Inflammatory macrophage treated with lipopolysaccharide for 4 hours (primary cell): ENCODE measurements at places on chromosomes 3 and 15.

DNA sequence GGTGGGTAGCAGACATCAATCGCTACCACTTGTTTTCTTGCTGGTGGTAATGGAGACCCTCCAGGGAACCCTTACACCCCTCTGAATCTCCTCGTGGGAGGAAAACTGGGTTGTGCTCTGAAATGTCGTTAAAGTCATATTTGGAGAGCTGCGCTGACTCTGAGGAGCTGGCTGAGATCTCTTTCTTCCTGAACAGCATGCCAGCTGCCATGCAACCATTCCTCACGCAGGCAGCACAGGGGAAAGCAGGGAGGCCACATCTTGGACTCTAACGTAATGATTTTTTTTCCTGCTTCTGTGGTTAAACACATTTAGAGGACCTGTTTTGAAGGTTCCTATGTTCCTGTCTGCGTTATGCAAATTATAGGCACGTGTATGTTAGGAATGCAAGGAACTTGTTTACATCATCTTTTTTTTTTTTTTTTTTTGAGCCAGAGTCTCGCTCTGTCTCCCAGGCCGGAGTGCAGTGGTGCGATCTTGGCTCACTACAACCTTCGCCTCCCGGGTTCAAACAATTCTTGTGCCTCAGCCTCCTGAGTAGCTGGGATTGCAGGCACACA lies 156.7 kb downstream of the TJP1 start:
- no peak for DNase-seq

- peak; percentile 90 for DNase-seq
Observed at GRCh38 chr3:111963424-111963823, 15.4 kb upstream of the ABHD10 start.

- DNase-seq: no peak
Observed at GRCh38 chr15:69463182-69463756, 10.7 kb downstream of the RPLP1 start.

DNA sequence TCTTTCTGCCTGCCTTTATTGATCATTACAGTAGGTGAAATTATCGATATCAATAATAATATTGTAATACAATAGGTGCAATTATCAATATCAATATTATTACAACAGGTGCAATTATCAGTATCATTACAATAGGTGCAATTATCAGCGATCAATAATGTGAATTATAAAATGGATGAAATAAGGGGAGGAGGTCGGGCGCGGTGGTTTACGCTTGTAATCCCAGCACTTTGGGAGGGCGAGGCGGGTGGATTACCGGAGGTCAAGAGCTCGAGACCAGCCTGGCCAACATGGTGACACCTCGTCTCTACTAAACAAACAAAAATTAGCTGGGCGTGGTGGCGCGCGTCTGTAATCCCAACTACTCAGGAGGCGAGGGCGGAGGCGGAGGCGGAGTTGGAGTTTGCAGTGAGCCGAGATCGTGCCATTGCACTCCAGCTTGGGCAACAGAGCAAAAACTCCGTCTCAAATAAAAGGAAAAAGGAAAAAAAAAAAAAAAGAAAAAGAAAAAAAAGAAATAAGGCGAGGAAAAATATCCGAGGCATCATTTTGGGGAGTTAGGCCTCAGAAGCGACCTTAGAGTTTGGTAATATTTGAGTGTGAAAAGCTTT lies 611 bp upstream of the BNIP2 start:
- DNase-seq: peak; percentile 80

- no peak for DNase-seq
Observed at GRCh38 chr3:86949850-86950249, 41.1 kb downstream of the VGLL3 start.

- no peak for DNase-seq
Observed at GRCh38 chr3:189108067-189108466, 63.7 kb upstream of the TPRG1 start.

- peak; percentile 91 for DNase-seq
Observed at GRCh38 chr15:78108300-78109084, 16.1 kb downstream of the SH2D7 start.

- peak; percentile 51 for DNase-seq
Observed at GRCh38 chr15:55277116-55277564, 12.5 kb downstream of the RAB27A start.

GRCh38 chr15:40146037-40146436 lies 14.8 kb upstream of the BUB1B start:
- no peak for DNase-seq

GRCh38 chr15:64847876-64848716 lies 6.4 kb downstream of the PLEKHO2 start:
- DNase-seq: no peak

DNA sequence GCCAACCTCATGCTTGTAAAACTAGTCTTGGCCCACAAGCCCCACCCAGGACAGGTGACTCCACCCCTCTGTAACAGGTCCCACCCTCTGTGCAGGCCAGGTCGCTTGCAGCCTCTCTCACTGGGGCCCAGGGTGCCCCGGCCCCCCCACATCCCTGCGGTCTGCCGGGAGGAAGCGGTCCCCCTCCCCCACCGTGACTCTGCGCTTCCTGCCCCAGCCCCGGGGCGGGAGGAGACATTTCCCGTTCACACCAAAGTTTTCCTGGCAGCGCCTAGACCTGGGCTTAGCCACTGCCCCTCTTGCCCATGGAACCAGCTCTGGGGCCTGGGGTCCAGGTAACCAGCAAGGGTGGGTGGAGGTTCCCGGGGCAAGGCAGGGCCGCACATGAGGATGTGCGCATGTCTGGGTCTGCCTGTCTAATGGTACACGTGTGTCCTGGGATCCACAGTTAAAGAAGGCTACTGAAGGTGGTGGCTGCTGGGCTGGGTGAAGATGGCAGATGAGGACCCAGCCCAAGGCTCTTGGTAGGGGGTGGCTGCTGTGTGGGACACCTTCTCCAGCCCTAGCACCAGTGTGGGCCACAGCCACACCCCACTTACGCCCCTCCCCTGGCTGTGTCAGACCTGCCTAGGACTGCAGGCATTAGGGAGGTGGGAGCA lies 8.4 kb downstream of the NBEAL2 start:
- peak; percentile 57 for DNase-seq

- DNase-seq: no peak
Observed at GRCh38 chr15:99716540-99717095, 16.6 kb downstream of the LYSMD4 start.

GRCh38 chr3:133121450-133121849 lies 83.3 kb downstream of the TMEM108 start:
- no peak for DNase-seq

GRCh38 chr3:66297260-66297873 lies 76.6 kb downstream of the SLC25A26 start:
- DNase-seq: no peak

DNA sequence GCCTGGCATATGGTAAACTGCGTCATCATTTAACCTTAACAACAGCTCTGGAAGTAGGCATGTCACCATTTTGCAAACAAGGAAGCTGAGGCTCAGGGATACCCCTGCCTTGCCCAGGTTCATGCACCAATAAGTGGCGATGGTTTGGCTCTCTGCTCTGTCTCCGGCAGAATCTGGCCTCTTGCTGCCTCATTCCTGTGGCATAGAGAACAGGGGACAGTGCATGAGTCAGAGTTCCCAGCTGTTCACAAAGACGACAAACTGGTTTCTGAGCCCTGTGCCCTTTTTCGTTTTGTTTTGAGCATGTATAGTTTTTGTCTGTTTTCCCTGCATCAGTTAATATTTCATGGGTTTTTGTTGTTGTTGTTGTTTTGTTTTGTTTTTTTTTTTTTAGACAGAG lies 236.8 kb downstream of the OPA1 start:
- DNase-seq: no peak

- DNase-seq: peak; percentile 61
Observed at GRCh38 chr15:35603301-35603700, 57.3 kb upstream of the DPH6 start.

DNA sequence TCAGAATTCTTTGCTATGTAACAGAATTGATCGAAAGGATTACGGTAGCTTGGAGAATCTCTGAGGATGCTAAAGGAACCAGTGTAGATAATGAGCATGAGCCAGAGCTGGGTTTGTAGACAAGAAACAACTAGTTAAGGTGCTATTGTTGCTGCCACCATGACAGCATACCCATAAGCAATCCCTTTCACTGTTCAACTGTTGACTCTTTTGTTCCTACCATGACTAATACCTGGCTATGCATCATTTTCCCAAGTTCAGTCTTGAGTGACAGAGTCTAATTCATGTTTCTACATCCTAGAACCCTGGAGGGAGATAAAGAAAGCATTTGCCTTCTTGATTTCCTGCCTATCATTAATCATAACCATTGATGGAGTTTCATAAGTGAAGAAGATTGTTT lies 600.3 kb downstream of the OTOL1 start:
- DNase-seq: no peak

DNA sequence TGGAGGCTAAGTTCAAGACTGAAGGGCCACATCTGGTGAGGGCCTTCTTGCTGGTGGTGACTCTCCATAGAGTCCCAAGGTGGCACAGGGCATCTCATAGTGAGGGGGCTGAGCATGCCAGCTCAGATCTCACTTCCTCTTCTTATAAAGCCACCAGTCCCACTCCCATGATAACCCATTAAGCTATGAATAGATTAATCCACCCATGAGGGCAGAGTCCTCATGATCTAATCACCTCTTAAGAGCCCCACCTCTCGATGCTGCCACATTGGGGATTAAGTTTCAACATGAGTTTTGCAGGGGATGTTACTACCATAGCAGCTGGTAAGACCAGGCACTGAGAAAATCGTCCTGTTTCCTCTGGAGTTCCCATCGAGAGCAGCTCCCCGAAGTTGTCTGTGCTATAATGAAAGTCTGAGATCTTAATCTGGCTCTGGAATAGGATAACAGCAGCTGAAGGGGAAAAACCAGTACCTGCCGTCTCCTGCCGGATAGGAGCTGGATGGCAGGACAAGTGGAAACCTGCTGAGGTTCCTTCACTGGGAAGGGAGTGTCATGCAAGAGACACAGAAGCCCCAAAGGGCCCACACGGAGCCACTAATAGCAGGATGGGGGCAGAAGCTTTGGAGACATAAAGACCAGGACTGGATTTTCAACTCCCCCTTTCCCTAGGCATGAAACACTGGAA lies 79.5 kb upstream of the EPHB3 start:
- DNase-seq: no peak

DNA sequence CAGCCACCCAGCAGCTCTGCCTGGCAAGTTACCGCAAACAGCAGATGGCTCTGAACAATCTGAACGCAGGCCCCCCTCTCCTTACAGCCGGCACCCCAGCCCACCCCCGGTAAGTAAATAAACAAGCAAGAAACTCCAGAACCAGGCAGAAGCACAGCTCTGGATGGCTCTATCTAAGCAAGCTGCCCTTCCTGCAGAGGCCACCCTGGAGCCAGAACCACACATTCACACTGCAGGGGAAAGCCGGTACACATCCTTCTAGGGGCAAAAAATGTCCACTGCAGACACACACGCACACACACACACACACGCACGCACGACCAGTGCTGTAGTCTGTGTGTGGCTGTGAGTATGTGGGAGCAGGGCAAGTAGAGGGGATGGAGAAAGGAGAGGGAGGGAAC lies 63.9 kb downstream of the ADCY5 start:
- DNase-seq: no peak

- DNase-seq: peak; percentile 81
Observed at GRCh38 chr3:168047190-168047795, 48.4 kb downstream of the GOLIM4 start.

- DNase-seq: no peak
Observed at GRCh38 chr3:27253391-27253790, 115.8 kb downstream of the NEK10 start.

- peak; percentile 69 for DNase-seq
Observed at GRCh38 chr3:116824208-116824607, 114.6 kb downstream of the TUSC7 start.

GRCh38 chr15:67188551-67189218 lies 65.8 kb downstream of the AAGAB start:
- DNase-seq: no peak

DNA sequence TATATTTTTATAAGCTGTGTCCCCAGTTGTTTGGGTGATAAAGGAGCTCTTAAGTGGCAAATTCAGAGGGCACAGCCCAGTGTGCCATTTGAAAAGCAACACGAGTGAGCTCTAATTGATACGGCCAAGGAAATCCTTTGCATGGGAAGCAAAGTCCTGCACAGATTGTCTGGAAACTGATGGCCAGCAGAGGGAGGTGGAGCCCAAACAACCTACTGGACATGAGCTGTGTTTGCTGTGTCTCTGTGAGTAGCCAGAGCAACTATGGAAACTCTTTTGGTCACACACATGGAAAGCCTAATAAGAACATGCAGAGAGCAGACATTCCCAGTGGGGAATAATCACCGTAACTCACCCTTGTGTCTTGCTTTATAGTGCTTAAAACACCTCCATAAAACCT lies 24.4 kb downstream of the ONECUT1 start:
- DNase-seq: peak; percentile 9

- no peak for DNase-seq
Observed at GRCh38 chr3:123750209-123750608, 133.9 kb downstream of the MYLK start.

GRCh38 chr3:115469649-115470048 lies 153.7 kb upstream of the GAP43 start:
- peak; percentile 38 for DNase-seq

GRCh38 chr3:171813897-171814460 lies 3.7 kb upstream of the PLD1 start:
- peak; percentile 99 for DNase-seq

DNA sequence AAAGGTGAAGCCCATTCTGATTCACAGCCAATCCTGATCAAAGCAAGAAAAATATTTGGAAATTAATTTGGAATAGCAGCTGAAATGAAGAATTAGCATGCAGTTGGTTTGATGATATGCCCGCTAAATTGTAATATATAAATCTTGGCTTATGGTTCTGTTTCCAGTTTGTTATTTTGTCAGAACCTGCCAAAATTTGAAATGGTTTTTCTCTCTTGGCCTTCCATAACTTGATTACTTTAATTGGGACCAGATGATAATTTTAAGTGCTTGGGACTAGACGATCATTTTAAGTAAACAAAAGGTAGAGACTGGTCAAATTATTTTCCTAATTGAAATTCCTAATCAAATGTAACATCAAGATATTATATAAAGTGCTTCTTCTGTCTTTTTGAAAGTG lies 842.4 kb downstream of the TBL1XR1 start:
- no peak for DNase-seq

GRCh38 chr3:15556512-15556911 lies 35.0 kb upstream of the COLQ start:
- DNase-seq: peak; percentile 97

GRCh38 chr3:177776661-177777101 lies 579.4 kb upstream of the TBL1XR1 start:
- DNase-seq: no peak

DNA sequence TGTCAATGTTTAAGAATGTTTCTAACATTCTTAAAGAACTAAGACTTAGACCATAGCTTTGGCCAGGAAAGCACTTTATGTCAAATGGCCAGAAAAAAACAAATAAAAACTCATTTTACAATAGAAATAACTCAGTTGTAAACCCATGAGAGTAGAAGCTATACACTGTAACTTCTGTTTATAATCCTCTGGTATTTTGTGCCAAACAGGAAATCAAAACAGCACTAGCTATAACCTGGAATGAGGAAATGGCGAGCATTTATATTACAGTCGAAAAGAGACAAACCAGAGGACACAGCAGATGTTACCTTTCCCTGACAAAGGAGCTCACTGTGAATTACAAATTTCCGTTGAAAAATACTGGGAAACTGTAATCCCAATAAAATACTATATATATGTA lies 10.3 kb downstream of the GK5 start:
- no peak for DNase-seq

- no peak for DNase-seq
Observed at GRCh38 chr3:24513463-24513862, 18.8 kb upstream of the THRB start.
